Progenitor cell of endocrine pancreas (in vitro differentiated cells): ENCODE measurements at places on chromosomes 12 and 14.
A peak's percentile ranks its signal among the peaks of the same experiment; 100 is the strongest.

DNA sequence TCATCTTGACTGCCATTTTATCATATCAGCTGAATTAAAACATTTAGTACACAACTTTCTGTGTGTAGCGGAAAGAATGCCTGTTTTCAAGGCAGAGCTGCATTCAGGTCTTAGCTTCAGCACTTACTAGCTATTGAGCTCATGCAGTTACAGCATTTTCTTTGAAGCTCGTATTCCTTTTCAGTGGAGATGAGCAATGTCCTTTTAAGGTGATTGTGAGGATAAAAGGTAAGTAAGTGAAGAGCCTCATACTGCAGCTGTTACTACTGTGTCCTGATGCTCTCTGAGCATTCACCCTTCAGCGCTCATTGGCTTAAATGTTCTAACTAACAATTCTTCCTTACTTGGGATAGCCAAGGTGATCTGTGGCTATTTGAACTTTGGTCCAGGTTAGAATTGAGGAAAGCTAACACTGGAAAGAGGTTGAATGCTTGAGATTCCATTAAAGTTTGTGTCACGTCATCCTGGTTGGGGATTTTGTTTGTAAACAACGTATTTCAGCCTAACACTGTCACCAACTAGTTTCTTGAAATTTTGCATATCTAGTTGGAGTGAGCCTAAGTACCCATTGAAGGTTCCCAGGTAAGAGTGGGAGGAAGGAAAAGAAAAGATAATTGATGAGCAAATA is 71.4 kb downstream of the PAPOLA start:
- H3K27ac ChIP-seq: no peak overlapping the region
- peaks cover 1% of the 10 kb centered on the region for H3K4me1 ChIP-seq
- no peak overlapping the region for H3K4me3 ChIP-seq
- H3K36me3 ChIP-seq: peaks cover 2% of the 10 kb centered on the region

DNA sequence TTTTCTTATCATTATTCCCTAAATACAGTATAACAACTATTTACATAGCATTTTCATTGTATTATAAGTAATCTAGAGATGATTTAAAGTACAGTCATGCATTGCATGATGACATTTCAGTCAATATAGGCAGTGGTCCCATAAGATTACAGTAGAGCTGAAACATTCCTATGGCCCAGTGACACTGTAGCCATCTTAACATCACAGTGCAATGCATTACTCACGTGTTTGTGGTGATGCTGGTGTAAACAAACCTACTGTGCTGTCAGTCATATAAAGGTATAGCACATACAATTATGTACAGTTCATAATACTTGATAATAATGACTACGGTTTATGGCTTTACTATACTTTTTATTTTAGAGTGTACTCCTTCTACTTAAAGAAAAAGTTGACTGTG is 13.3 kb downstream of the LLPH start:
- H3K36me3 ChIP-seq: peaks cover 2% of the 10 kb centered on the region
- no peaks in the 10 kb centered on the region for H3K27me3 ChIP-seq
- H3K27ac ChIP-seq: no peak overlapping the region
- no peak for DNase-seq

DNA sequence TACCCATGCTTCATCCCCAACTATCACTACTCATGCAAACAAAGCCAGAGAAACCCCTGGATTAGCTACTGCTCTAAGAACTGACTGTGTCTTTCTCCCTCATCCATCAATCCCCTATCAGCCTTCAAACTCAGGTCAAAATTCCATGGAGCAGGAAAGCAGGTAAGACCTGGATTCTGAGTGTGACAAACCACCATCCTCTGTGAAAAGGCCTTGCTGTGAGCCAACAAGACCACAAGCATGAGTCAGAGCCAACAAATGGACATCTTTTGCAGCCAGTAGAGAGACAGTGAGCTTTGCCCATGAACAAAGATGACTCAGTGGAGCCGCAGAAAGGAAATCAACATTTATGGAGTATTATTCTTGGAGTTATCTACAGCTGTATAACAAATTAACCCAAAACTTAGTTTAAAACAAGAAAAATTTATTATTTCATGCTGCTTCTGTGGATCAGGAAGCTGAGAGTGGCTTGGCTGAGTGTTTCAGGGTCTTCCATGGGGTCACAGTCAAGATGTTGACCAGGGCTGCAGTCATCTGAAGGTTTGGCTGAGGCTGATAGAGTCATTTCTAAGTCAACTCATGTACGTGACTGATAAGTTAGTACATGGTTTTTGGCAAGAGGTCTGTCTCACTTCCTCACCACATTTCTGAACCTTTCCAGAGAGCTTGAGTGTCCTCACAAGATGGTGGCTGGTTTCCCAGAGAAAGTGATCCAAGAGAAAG is 61.1 kb downstream of the PITPNM2 start:
- no peak overlapping the region for H3K4me3 ChIP-seq
- DNase-seq: no peak

- H3K27ac ChIP-seq: no peak overlapping the region
- H3K4me3 ChIP-seq: no peak overlapping the region
- H3K4me1 ChIP-seq: peaks cover 15% of the 10 kb centered on the region
These were observed 1246.4 kb downstream of the SLC16A7 start for GRCh38 chr12:60842181-60842580.

DNA sequence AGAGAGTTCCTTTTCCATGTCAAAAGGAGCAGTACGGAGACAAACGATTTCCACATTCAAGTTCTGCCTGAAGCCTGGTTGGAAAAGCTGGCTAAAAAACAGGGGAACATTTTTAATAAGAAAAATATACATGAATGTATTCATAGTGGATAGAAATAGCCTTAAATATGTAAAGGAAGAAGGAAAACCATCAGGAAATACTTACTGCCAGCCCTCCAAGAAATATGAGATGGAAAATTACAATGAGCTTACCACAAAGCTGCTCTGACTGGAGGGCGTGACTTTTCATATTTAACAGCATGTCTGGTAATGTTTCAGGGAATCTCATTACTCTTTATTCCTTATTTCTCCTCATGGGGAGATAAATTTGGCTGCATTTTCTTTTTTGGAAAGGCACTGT is 75.9 kb upstream of the ZDHHC17 start:
- no peak for DNase-seq
- H3K4me3 ChIP-seq: no peak overlapping the region
- no peaks in the 10 kb centered on the region for H3K4me1 ChIP-seq
- H3K27me3 ChIP-seq: no peaks in the 10 kb centered on the region

DNA sequence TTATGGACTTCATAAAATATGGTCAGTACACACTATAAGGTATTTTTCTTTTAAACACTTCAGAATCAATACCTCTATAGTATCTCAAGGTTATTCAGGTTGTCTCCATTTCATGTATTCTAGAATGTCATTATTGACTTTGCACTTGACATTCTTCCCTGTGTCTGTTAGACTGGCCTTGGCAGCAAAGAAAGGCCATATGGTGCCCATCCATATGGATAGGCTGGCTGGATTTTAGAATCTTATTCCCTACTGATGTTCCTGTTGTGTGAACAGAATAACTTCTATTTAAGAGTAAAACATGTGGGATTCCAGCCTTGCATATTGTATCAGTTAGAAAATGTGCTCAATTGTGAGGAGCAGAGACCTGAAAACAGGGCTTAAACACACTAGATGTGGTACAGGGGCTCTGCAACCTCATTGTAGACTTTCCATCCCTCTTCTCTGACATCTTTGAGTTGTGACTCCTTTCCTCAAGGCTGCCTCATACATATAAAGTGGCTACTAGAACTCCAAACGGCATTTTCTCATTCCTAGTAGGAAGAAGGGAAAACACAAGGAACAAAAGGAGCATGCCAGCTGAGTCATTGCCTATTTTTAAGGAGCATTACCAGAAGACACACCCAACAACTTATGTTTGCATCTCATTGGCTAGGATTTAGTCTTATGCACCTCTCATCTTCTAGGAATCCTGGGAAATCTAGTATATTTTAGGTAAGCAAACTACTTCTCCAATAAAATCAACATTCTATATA is 221.2 kb upstream of the TMPO start:
- DNase-seq: no peak
- H3K4me1 ChIP-seq: no peaks in the 10 kb centered on the region
- H3K36me3 ChIP-seq: no peaks in the 10 kb centered on the region
- no peak overlapping the region for H3K27ac ChIP-seq

DNA sequence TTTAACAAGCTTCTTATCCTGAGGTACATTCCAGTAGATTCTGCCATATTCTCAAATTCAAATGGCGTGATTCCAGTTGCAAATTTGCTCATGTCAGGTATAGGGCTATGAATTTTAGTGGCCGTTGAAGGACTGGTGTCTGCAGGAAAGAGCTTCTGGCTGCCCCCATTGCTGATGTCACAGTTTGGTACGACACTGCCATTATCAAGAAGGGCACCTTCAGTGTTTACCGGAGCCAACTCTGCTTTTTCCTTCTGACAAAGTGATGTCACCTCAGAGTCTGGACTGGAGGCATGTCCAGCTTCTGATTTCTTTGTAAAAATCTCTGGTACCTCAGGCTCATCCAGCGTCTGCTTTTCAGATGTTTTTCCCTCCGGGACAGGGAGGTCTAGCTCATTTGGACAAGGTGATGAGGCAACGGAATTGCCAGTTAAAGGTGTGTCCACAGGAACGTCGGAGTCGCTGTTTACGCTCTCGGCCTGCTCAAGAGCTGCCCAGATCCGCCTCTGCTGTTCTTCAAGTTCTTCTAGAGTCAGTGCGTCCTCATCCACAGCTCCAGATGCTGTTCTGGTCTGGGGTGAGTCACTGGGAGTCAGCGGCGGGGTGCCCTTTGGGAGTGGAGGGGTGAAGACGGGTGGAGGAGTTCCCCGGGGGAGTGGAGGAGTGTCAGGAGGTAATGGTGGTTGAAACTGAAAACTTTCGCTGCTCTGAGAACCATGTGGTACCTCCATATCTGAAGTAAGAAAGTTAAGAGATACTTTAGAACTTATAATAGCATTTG is 27.0 kb downstream of the ZCCHC8 start:
- no peak for DNase-seq
- no peak overlapping the region for H3K4me3 ChIP-seq
- peaks cover 26% of the 10 kb centered on the region for H3K36me3 ChIP-seq
- no peaks in the 10 kb centered on the region for H3K27me3 ChIP-seq
- H3K4me1 ChIP-seq: peaks cover 4% of the 10 kb centered on the region
- H3K27ac ChIP-seq: no peak overlapping the region

DNA sequence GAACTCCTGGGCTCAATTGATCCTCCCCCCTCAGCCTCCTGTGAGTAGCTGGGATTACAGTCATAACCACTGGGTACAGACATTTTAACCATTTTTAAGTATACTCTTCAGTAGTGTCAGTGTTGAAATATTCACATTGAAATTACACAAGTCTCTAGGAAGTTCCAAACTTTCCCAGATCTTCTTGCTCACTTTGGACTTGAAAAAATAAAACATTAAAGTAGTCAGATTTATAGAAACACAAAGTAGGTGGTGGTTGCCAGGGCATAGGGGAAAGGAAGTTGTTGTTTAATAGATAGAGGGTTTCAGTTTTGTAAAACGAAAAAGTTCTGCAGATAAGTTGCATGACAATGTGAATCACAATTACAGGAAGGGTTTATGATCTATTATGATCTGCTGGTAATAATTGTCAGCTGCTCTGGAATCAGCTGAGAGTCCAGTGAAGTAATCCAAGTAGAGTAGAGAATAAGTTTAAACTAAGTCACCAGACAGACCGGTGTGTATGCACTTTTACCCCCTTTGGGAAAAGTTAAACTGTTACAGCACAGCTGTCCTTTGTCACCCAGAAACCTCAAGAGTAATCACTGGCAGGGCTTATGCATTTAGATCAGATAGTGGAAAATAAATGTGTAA is 27.4 kb downstream of the PCNX1 start:
- H3K4me3 ChIP-seq: no peak overlapping the region
- peak overlapping the region; percentile 9 for H3K27ac ChIP-seq
- no peak for DNase-seq
- peaks cover 21% of the 10 kb centered on the region for H3K36me3 ChIP-seq
- H3K4me1 ChIP-seq: peaks cover 13% of the 10 kb centered on the region

GRCh38 chr14:81656811-81657210 is 123.2 kb upstream of the SEL1L start:
- H3K4me3 ChIP-seq: no peak overlapping the region
- DNase-seq: no peak
- no peak overlapping the region for H3K27ac ChIP-seq
- peaks cover 16% of the 10 kb centered on the region for H3K4me1 ChIP-seq

GRCh38 chr14:89701211-89702043 is 253.1 kb downstream of the EFCAB11 start:
- no peaks in the 10 kb centered on the region for H3K36me3 ChIP-seq
- peak overlapping the region; percentile 71 for H3K4me3 ChIP-seq
- peaks cover 5% of the 10 kb centered on the region for H3K4me1 ChIP-seq
- H3K27me3 ChIP-seq: peaks cover 5% of the 10 kb centered on the region

- H3K27me3 ChIP-seq: no peaks in the 10 kb centered on the region
- no peak overlapping the region for H3K27ac ChIP-seq
- DNase-seq: no peak
- no peaks in the 10 kb centered on the region for H3K36me3 ChIP-seq
- H3K4me1 ChIP-seq: peaks cover 5% of the 10 kb centered on the region
These were observed 10.5 kb upstream of the BTG1 start for GRCh38 chr12:92156139-92156538.

DNA sequence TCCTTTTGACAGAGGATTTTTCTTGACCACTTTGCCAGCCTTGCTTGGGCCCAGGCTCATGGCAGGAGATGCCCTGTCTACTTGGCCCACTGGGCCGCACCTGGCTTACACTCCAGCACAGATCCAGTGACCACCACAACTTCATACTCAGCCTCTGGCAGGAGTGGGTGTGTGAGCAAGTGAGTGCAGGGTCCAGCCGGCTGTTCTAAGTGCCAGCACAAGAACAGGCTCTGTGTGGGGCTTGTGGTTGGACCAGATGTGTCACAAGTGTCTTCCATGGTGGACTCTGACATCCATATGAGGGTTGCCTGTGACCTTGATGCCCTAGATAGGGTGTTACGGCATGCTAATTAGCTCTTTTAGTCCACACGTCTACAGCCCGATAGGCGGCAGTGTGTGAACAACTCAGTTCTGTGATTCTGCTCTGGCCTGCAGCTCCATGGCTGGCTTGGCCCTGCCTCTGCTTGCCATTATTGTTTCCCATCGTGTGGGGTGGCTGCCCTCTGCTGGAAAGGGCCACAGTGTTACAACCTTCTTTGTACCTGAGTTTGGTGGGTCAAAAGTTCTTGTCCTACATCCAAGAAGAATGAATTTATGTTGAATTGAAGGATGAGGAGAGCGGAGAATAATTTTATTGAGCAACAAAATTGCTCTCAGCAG is 1089.1 kb downstream of the SLC6A15 start:
- no peaks in the 10 kb centered on the region for H3K36me3 ChIP-seq
- no peaks in the 10 kb centered on the region for H3K27me3 ChIP-seq
- H3K27ac ChIP-seq: no peak overlapping the region

DNA sequence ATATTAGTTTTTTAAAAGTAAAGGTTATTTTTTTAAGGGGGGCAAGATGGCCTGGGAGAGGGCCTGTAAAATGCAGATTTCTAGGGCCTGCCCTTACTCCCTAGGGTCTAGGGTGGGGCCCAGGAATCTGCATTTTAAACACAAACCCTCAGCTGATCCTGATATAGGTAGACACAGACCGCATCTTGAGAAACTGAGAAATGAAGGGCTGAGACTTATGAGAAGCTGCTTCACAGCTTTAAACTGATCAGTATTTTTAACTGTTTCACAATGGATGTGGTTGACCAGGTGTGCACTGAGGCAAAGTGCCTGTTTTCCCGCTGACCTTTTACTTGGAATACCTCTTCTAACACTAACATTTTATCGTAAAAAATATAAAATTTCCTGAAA is 84.0 kb downstream of the CCDC88C start:
- DNase-seq: no peak
- H3K36me3 ChIP-seq: peaks cover 6% of the 10 kb centered on the region
- H3K4me1 ChIP-seq: peaks cover 7% of the 10 kb centered on the region
- no peak overlapping the region for H3K27ac ChIP-seq
- H3K4me3 ChIP-seq: no peak overlapping the region
